Stimulated activated CD4-positive, alpha-beta T cell treated with anti-CD3 and anti-CD28 coated beads, Interleukin-2, amount 100 ng/mL, for 24 hours (primary cell): ENCODE measurements at places on chromosomes 5 and 9.
A peak's percentile ranks its signal among the peaks of the same experiment; 100 is the strongest.

DNA sequence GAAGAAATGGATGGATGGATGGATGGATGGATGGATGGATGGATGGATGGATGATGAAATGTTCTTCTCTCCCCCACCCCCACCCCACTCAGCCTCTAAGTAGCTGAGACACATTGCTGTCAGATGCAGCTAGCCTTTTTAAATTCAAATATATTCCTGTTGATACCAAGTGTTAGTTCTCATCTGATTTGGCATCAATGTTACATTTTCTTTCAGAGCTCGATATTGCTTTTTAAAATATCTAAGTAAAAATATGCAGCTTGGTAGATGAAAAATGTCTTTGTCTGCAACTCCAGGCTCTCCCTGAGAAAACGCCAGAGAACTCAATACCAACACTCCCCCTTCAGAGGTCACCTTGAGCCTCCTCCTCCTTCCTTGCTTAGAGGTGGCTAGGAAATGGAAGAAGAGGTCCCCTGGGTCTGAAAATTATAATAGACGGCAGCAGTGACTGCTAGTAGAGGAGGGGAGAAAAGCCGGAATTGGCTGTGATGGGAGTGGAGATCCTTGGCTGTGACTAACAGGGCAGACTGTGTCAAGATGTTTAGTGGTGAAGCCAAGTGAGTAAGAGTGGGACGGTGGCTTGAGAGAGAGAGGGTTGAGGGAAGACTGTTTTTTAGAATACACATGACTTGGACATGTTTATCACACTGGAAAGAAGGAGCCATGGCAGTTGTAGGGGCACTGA, 156.0 kb downstream of the ZNF462 start:
- no peak for DNase-seq

DNA sequence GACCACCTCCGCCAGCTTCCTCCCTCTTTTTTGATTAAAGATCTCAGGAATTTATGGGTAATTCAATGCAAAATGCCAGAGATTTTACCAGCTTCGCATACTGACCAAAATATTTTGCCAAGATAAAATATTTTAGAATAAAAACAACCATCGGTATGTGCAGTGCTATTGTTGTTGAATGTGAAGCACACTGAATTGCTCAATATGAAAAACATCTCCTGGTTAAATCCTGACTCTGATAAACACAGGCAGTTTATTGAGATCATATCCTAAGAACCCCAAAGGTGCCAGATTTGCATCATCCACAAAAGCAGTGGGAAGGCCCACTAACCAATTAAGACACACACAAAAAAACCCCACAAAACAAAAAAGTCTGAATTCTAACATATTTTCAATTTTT, 202.4 kb downstream of the GLIS3 start:
- no peak for DNase-seq

DNA sequence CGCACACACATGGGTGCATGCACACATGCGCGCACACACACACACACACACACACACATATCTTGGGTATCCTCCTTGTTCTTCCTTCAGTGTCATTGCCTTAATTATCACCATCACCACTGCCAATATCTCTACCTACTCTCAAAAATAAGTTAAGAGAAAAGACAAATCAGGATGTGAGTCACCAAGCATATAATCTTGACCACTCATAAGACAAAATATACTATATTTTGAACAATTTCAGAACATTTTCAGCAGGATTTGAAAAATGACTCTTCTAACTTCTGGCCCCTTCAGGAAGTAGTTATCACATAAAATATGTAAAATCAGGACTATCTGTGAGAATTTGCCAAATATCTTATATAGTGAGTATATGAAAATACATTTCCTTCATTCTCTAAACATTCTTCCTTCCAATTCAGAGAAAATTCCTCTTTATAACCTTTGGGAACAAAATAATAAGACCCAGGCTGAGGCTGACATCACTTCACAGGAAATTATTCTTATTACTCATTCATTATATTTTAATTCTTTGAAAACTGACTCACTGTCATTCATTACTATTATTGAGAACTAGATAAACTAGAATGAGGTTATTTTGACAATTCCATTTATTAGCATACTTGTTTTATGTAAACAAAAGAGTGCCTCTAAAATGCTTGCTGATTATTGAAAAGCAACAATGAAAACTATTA, 772.0 kb upstream of the ACO1 start:
- no peak for DNase-seq

- no peak for DNase-seq
These were observed 55.2 kb downstream of the C9orf85 start for GRCh38 chr9:71966601-71967000.

- DNase-seq = no peak
These were observed 338.9 kb downstream of the EFNA5 start for GRCh38 chr5:107331882-107332281.

DNA sequence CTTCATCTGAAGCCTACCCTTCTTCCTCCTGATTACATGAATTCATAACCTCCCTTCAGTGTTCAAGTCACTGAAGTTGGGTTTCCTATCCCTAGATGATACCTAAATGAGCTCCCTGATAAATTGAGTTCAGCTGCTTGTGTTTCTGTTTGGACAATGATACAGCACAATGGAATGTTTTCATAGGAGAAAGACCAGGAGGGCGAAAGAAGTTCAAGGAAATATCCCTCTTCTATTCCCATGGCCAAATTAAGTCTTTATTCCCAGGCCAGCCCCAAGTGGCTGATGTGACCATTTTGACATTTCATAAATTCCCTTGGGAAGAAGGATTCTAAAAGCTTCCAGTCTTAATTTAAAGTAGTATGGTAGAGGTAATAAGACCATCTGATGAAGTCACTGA, 555.8 kb upstream of the CLINT1 start:
- DNase-seq = no peak

GRCh38 chr9:32533336-32533735, 7.3 kb upstream of the RIGI start:
- no peak for DNase-seq

DNA sequence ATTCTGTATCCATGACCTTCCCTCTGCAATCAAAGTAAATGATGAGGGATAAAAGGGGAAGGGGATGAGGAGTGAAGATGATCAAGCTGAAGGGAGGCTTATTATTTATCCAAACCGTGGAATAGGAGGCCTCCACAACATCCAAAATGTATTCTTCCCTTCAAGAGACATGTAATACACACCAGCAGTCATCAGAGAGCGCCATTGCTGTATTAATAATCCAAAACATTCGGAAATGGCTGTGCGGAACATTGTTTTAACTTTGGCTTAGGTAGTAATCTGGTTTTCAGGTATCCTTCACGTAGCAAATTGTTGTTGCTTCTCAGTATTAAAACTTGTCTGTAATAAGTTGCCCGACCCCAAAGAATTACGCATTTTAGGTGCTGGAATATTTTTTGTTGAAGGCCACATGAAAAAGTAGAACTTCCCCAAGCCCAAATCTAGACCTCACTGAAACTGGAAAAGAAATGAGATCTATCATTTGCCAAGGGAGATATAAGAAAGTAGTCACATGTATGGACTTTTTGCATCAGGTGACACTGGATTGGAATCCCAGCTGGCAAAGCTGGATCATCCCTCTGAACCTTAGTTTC, 2.6 kb upstream of the BOD1 start:
- DNase-seq = peak; percentile 17

DNA sequence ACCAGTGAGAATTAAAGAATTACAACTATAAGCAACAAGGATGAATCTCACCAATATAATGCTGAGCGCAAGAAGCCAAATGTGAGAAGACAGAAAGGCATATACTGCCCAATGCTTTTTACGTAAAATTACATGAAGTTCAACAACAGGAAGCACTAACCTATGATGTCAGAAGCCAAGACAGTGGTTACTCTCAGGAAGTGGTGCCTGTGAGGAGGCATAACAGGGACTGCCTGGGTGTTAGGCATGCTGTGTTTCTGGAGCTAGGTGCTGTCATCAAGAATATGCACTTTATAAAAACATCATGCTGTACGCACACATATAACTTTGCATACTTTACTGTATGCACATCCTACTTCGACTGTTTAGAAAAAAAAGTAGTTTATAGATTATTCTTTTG, 30.1 kb downstream of the FRMD3 start:
- DNase-seq = no peak

- no peak for DNase-seq
These were observed 490.0 kb upstream of the COX7C start for GRCh38 chr5:86127696-86128095.

DNA sequence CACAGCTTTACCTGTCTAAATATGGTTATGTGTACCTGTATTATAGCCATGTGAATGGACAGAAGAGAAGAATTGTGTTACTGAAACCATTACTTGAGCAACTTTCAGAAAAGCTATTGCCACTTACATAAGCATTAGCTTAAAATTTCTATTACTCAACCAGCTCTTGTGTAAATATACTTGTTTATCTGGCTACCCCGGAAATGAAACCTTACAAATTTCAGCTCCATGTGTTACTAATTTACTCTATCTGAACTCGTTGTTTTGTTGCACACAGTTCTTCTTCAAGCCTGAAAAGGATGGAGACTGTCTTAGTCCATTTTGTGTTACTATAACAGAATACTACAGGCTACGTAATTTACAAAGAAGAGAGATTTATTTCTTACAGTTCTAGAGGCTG, 22.5 kb upstream of the ADAMTSL1 start:
- DNase-seq = no peak

- DNase-seq = peak; percentile 37
These were observed 163.8 kb upstream of the TRPM3 start for GRCh38 chr9:71285191-71285656.

GRCh38 chr5:111234125-111234524, 9.9 kb downstream of the CAMK4 start:
- no peak for DNase-seq

- no peak for DNase-seq
These were observed 115.2 kb upstream of the WWC1 start for GRCh38 chr5:168176251-168176650.

GRCh38 chr5:172496671-172497371, 42.5 kb upstream of the SH3PXD2B start:
- DNase-seq = no peak

- DNase-seq = no peak
These were observed 8.7 kb upstream of the SH3PXD2B start for GRCh38 chr5:172463031-172463430.

DNA sequence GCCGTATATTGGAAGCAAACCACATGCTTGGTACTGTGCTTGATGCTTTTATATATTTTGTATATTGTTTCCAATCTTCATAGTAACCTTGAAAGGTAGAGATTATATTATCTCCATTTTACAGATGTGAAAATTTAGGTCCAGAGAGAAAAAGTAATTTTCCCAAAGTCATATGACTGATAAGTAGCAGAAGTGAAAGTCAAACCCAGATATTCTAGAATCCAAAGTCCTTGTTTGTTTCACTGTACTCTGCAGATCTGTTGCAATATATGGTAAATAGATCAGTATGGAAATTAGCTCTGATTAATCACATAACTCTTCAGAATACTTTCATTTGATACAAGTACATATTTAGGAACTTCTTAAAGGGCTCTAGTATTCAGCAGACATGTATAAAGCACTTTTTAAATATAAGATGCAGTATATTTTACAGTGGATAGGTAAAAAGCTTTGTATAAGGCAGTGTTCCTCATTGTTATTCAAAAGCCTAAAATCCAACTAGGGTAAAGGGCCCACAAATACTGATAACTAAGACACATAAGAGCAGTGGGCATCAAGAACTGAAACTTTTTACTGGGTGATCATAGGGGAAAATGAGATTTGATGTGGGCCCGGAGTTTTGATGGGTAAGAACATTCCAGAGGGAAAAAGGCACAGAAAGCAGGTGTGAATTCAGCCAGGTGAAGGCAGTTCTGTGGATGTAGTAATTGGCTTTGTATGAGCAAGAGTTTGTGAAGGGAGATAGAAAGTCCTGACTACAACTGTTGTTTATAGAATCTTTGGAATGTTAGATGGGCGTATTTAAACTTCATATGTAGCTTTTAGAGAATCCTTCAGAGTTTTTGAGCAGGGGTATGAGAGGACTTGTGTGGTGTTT, 25.0 kb downstream of the NDFIP1 start:
- DNase-seq = no peak

- DNase-seq = no peak
These were observed 263.4 kb upstream of the SLC30A5 start for GRCh38 chr5:68830377-68830898.

- no peak for DNase-seq
These were observed 41.9 kb downstream of the ZNF354A start for GRCh38 chr5:178688551-178688950.

GRCh38 chr5:97193355-97193688, 10.3 kb upstream of the RIOK2 start:
- DNase-seq = no peak
